ENCODE measurements at places on chromosomes 1 and 21. TPM values are rescaled to one million over a fixed set of nuclear protein-coding genes. Genes with fewer than 3 reads are reported as not detected.

DNA sequence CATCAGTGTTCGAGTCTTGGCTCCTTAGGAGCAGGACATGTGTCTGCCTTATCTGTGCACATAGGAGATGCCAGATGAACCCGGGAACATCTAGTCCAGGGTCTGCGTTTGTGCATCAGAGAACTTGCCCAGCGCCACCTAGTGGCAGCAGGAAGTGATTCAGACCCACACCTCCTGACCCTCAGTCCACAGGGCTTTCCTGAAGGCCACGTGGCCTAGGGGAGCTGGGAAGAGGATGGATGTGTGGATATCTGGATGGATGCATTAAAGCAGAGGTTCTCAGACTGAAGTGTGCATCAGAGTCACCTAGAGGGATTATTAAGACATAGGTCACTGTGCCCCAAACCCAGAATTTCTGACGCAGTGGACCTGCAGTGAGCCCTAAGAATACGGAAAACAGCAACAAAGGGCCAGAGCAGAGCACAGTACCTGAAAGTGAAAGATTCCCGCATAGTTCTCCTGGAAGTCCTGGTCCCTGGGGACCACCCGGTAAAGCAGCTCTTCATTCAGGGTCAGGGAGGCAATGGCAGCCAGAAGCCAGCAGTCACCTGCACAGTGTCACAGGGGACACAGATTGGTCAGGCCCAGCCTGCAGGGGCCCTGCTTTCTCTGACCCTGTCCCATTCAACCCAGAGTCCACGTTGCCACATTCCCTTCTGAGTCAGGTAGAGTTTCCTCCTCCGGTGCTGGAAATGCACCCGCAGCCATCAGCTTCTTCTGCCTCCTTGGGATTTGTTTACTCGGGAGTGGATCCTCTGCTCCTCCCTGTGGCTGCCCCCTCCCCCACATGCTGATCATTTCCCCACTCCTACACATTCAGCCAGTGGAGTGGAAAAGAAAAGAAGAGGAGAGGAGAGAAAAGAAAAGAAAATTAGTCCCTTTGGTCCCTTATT lies 37.0 kb downstream of the CAPN8 start:
- peak; percentile 40 for DNase-seq

- no peak for DNase-seq
Observed at GRCh38 chr21:28775071-28775470, 217.6 kb downstream of the LTN1 start.

DNA sequence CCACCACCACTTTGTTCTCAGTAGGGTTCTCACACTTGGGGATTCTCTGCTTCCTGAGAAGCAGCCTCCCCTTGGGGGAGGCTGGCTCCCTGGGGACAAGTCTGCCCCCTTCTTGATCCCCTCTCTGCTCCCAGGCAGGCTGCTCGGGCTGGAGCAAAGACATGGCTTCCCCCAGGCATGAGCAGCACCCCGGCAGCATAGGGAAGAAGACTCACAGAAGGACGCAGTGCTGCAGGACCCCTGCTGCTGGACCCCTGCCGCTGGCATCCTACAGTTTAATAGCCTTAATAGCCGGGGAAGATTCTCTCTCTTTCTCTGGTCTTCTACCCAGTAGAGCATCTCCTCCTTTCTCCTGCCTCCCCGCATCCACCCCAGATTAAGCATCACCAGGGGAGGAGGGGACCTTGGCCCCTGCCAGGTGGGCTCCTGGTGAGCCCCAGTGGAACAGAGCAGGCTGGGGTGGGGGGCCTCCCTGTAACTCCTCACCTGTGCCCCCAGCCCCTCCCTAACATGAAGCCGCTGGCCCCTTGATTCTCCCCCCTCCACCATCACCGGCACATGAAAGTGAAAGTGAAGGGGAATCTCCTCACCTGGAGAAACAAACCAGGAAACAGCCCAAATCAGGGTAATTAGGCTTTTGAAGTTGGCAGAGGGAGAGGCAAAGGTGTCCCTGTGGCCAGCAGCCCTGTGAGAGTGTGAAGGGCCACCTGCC lies 2.5 kb downstream of the WNT3A start:
- peak; percentile 31 for DNase-seq

DNA sequence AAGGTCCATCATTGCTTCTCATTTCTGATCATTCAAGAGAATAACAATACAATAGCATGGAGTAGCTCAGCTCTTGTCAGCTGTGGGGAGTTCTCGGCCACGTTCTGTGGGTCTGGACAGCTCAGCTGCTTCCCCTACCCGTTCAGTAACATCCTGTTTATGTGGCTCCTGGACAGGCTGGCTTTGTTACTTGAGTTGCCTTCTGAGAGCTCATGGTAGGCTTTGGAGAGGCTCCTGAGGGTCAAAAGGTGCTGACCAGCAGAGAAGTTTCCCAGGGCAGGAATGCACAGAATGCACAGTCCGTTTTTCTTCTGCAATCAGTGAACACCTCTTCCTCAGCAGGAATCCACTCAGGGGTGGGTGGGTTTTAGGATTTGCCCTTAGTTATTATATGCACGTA lies 36.0 kb downstream of the KAZN start:
- no peak for DNase-seq

GRCh38 chr1:220983877-220984635 lies 104.8 kb downstream of the HLX start:
- DNase-seq = no peak

The KRTAP11-1 gene
- not detected for total RNA-seq

The ID3 gene
- 34.4 TPM for total RNA-seq

The KDF1 gene
- total RNA-seq = not detected

Measured in activated CD8-positive, alpha-beta T cell treated with anti-CD3 and anti-CD28 coated beads, Interleukin-2, amount 10 ng/mL, durations not matched to agents 7 days and 5 days (primary cell).